ENCODE measurements at places on chromosomes 2 and 18.

GRCh38 chr2:9191041-9191481 lies 15.6 kb upstream of the ASAP2 start:
- DNase-seq, result no peak

- no peak for DNase-seq
Measured at GRCh38 chr2:10471955-10472354, 23.8 kb upstream of the ODC1 start.

DNA sequence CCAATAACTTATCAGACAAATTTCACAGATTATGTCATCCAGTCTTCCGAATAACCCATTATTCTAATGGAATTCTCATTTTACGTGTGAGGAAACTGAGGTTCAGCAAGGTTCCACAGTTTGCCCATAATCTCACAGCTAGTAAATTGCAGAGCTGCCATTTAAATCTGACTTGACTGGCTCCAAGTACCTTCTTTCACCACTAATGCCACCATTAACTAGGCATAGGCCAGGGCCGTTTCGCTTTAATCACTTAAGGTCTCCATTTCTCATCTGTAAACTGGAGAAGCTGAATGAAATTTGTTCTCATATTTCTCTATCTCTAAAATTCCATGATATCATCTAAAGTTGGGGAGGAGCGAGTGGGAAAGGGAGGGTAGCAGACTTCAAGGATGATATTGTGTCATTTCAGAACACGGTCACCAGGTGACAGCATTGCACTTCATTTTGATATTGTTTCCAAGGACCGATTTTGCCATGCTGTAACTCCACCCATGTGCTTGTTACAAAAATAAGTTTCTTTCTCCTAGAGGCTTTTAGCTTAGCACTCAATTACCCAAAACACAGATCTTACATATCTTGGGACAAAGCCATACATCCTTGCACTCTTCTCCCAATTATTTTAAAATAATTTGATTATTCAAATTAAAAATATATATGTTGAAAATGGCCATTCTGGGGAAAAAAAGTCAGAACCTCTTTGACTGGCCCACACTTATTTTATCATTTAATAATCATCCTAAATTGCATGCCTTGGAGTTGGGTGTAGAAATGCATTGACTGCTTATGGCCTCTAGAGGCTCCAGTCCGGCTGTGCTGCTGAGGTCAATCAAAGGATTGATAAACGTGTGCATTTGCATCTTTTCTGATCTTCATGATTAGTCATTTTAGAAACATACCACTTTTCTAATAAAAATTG lies 123.8 kb downstream of the AKAIN1 start:
- peak; percentile 41 for DNase-seq

- no peak for DNase-seq
Measured at GRCh38 chr2:172893671-172894070, 158.0 kb downstream of the RAPGEF4 start.

DNA sequence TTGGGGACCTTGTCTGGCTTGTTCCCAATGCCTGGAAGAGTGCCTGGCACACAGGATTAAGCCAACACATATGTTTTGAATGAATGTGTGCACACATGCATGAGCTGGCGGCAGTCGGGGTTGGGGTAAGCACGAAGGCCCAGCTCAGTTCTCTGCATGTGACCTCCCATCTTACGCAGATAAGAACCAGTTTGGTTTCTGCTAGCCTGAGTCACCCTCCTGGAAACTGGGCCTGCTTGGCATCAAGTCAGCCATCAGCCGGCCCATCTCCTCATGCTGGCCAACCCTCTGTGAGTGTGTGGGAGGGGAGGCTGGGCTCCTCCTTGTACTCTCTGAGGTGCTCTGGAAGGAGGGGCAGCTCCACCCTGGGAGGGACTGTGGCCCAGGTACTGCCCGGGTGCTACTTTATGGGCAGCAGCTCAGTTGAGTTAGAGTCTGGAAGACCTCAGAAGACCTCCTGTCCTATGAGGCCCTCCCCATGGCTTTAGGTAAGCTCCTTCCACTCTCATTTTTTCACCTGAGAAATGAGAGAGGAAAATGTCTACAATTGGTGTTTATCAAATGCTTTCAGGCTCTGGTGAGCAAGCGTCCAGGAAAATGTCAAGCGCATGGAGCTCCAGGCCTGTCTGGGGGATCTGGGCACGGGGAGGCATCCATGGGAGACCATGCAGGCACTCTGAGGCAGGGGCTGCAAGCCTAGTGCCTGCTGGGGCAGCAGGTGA lies 9.7 kb upstream of the IL1RN start:
- no peak for DNase-seq
